ENCODE measurements at places on chromosomes 13 and 19.

GRCh38 chr13:30776661-30777060 is 41.3 kb downstream of the ALOX5AP start:
- no peak for DNase-seq

DNA sequence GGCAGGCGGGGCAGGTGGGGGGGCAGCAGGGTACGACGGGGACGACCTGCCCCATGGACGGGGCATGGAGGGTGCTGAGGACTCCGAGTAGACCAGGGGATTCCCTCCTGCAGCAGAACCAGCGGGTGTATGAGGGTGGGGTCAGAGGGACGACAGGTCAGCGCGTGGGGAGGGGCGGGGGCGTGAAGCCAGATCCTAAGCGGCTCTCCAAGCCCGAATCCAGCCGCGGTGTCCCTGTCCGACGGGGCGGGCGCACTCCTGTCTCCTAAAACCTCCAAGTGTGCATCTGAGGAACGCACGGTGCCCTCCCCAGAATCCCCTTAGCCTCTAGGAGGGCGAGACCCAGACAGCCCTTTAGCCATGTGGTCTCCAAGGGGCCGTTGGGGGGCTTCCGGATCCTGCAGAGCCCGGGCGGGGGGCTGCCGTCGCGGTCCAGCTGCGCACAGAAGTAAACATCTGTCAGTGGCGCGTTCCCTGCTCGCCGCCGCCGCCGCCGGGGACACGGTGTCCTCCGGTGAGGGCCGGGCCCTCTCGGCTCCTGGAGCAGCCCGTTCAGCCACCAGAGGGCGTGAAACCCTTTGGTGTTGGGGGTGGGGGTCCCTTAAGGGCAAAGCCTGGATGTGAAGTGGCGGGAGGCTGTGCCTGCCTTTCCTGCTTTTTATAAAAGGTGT is 730 bp downstream of the NRTN start:
- peak; percentile 54 for DNase-seq

DNA sequence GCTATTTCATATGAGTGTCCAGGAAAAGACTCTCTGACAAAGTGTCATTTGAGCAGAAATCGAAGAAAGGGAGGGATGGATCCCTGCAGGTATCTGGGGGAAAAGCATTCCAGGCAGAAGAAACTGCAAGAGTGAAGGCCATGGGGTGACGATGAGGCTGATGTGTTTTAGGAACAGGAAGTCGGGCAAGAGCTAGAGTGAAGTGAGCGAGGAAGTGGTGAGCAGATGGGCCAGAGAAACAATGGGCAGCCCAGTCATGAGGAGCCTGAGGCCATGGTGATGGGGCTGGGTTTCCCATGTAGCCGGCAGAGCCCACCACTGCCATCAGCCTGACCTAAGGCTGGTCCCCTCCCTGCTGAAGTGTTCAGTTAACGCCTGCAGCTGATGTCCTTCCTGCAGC is 150.2 kb downstream of the TNFSF13B start:
- DNase-seq: no peak

GRCh38 chr13:42728507-42729180 is 52.7 kb upstream of the FAM216B start:
- DNase-seq: no peak

- DNase-seq: no peak
Observed at GRCh38 chr13:55999709-56000108, 1141.0 kb upstream of the PRR20A start.

DNA sequence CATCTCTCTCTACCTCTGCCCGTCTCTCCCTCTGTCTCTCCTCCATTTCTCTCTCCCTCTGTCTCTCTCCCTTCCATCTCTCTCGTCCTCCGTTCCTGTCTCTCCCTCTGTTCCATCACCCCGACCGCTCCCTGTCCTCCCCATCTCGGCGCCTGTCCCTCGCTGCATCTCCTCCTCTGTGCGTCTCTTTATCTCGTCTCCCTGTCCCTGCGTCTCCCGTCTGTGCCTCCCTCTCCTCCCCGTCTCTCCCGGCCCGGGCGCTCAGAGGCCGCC is 4.6 kb downstream of the GRIN2D start:
- DNase-seq: peak; percentile 23

- no peak for DNase-seq
Observed at GRCh38 chr13:114122591-114123211, 9.7 kb downstream of the RASA3 start.

- DNase-seq: no peak
Observed at GRCh38 chr19:51521781-51522180, 9.7 kb downstream of the SIGLEC6 start.

GRCh38 chr19:12801466-12802266 is at the start of the genes PRDX2 and THSD8:
PRDX2 (minus strand) TSS chr19:12801800; CDS start chr19:12801261, 539 bp downstream.
THSD8 (plus strand) TSS chr19:12802069; CDS start chr19:12802072, 3 bp downstream.
- DNase-seq: peak; percentile 87

- no peak for DNase-seq
Observed at GRCh38 chr13:39557285-39557955, 45.6 kb downstream of the LHFPL6 start.

DNA sequence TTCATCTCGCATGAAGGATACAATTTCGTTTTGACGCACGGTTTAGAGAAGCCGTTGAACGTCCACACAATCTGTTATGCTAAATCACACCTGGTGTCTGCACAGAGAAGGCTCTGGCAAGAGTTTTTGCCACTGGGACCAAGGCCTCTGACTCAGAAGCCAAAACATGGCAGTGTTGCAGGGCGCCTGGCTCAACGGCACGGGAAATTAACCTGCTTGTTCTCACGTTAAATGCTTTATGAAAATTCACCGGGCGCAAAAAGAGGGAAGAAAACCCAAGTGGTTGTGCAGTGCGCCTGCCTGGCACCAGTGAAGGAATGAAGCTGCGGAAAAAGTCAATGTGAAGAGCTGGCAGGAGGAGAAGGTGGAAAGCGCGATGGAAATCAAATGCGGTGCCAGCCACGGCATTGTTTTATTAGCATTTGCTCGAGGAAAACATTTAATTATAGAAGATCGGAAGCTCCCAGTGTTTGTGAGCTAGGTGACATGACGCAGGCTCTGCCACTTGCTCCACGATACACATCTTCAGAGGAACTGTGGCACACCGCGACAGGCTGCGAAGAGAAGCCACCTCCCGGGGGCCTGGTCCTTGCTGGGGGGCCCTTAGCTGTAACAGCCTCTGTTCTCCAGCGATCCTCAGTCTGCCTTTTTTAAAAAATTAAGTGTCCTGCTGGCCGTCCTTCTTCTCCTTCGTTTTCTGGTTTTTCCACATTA is 126.2 kb downstream of the ZIC5 start:
- DNase-seq: no peak

DNA sequence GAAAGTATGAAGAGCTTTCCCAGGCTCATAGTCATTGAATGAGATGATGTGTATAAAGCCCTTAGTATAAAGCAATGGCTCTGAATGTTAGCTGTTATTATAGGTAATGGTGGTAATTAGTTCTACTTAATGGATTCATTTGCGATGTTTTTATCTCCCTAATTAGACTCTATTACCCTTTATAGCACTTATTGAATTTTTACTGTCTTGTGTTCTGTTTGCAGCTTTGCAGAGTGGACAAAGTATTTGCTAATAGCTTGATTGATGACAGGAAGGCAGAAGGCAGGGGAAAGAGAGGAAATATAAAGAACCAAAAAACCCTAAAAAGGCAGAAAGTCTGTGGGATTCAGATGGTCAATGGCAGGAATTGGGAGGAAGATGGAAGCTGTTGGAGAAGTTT is 524.4 kb upstream of the SPRY2 start:
- DNase-seq: no peak

DNA sequence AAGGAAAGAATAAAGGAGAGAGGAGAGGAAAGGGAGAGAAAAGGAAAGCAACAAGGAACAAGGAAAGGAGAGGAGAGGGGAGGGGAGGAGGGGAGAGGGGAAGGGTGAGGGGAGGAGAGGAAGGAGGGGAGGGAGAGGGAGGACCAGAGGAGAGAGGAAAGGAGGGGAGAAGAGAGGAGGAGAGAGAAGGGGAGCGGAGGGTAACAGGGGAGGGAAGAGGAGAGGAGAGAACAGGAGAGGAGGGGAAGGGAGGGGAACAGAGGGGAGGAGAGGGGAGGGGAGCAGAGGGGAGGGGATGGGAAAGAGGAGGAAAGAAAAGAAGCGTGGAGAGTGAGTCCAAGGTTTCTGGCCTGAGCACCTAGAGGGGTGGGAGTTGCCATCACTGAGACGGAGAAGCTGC is 26.7 kb downstream of the FAAP24 start:
- DNase-seq: no peak

GRCh38 chr13:26813321-26813979 is 52.9 kb upstream of the GPR12 start:
- no peak for DNase-seq

GRCh38 chr13:31797154-31797775 is 57.9 kb downstream of the RXFP2 start:
- no peak for DNase-seq

GRCh38 chr13:110643768-110644421 is 28.6 kb downstream of the NAXD start:
- DNase-seq: no peak

- no peak for DNase-seq
Observed at GRCh38 chr13:92602560-92602959, 624.0 kb upstream of the GPC6 start.

DNA sequence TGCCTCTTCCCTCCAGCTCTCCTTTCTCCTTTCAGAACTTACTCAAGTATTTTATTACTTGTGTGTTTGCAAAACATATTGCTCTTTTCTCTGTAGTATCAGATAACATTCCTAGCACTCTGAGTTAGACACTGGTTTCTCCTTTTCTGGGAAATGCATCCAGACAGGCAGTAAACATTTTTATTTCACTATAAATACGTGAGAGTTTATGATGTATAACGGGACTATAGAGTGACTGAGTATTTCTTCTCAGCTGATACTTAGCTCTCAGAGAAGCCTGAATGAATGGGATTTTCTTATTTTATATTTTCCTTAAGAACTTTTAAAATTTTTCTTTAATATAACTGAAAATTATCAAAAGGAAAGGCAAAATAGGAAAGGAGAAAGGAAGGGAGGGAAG is 211.2 kb upstream of the EDNRB start:
- no peak for DNase-seq

- no peak for DNase-seq
Observed at GRCh38 chr13:88823114-88823513, 1151.9 kb downstream of the SLITRK5 start.

DNA sequence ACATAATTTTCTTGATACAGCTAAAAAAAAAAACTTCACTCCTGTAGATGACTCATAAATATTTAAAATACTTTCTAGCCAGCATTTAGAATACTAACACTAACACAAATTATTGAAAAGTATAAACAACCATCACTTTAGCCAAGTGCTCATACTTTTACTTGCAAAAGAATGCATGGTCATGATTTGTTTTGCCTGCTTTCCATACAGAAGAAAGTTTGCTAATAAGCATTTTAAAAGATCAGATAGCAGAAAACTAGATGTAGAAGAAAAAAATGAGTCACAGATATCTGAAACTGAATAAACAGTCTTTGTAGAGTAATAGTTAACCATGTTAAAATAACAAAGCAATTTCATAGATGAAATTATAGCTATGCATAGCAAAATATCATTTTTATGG is 2280.4 kb upstream of the PCDH20 start:
- DNase-seq: no peak

DNA sequence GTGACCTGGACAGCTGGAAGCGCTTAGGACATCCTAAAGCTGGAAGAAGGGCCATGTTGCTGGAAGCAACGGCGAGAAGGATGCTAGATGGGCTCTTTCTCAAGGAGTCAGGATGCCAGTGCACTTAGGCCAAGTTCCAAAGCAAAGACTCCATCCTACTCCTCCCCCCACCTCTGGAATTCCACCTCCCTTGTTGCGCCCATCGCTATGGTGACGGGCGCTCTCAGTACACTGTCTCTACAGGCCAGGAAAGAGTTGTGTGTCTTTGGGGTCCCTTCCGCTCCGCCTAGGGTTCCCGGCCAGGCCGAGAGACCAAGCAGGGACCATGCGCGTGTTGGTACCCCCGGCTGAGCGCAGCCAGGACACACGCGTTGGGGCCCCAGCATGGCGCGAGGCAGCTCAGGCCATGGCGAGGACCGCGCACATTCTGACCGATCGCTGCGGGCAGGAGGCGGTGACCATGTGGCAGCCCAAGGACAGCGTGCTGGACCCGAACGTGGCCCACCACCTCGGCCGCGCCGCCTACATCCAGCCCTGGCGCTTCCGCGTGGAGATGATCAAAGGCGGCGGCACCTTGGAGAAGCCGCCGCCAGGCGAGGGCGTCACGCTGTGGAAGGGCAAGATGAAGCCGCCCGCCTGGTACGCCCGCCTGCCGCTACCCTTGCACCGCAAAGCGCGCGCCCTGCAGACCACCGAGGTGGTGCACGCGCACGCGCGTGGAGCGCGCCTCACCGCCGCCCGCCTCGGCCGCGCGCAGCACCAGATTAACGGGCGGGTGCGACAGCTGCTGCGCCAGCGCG is 31.0 kb upstream of the SLC1A6 start:
- DNase-seq: no peak

DNA sequence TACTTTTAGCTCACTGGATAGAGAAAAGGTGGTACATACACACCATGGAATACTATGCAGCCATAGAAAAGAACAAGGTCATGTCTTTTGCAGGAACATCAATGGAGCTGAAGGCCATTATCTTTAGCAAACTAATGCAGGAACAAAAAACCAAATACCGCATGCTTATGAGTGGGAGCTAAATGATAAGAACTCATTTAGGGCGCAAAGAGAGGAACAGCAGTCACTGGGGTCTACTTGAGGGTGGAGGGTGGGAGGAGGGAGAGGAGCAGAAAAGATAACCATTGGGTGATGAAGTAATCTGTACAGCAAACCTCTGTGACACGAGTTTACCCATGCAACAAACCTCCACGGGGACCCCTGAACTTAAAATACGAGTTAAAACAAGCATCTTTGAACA is 135.1 kb downstream of the IRS2 start:
- peak; percentile 23 for DNase-seq

DNA sequence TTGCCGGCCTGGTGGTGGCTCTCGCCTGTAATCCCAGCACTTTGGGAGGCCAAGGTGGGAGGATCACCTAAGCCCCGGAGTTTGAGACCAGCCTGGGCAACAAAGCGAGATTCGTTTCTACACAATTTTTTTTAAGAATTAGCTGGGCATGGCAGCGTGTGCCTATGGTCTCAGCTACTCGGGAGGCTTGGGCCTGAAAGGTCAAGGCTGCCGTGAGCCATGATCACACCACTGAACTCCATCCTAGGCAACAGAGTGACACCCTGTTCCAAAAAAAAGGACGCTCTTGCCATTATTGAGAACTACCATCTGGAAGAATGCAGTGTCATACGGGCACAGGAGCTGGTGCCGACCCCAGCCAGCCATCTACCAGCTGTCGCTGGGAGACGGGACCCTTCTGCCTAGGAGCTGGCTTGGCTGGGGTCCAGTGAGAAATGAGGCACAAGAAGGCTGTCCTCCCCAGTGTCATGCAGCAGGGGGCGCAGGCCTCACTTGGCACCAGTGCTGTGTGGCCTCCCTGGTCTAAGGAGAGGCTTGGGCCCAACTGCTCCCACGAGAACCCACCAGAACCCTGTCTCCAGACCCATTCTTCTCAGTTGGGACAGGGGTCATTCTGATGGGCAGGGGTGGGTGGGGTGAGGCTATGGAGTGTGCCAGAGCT is 12.2 kb upstream of the RELB start:
- DNase-seq: peak; percentile 76

GRCh38 chr13:91768746-91769145 is 370.3 kb downstream of the GPC5 start:
- DNase-seq: no peak

GRCh38 chr13:49560270-49561061 is 24.9 kb downstream of the RCBTB1 start:
- peak; percentile 54 for DNase-seq

GRCh38 chr19:37334179-37335071 is 36.5 kb upstream of the ZNF527 start:
- DNase-seq: peak; percentile 91

All from hematopoietic multipotent progenitor cell treated with erythropoietin and hydrocortisone succinate and interleukin-3 and kit ligand, for 8 days (in vitro differentiated cells).